ENCODE measurements at places on chromosomes 1 and 21.

DNA sequence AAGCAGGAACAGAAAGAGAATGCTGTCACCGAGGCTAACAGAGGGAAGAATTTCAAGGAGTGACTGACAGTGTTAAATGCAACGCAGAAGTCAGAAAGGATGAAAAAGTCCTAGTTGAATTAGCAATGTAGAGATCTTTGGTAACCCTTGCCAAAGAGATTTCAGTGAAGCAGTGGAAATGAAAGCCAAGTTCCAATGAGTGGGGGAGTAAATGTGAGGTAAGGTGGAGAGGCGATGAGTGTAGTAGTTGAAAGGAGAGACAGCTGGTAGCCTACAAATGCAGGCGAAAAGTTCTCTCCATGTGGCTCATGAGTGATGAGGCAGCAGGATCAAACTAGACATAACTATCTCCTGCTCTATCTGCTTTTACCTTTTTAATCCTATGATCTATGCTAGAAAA is 74.6 kb upstream of the IPO9 start:
- no peak for DNase-seq

DNA sequence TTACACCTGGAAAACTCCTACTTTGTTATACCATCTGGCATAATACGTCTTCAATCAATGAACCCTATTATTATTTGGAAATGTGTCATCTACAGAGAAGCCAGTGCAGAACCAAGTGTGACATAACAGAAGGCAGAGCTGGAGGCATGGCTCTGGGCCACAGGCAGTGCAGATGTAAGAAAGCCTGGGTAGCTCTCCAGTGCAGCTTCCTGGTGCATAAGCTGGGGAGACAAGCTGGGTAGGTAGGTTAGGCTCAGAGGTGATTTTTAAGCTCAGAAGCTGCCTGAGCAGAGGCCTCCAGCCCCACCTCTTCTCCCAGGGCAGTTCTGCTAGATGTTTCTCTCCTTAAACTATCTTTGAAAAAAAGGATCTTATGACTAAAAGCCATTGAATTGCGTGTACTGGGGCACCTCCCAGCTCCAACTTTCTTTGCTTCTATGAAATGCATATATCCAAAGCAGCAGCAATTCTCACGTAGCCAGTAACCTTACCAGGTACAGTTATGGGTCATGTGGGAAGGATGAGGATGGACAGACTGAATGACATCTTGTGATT is 30.7 kb downstream of the AKNAD1 start:
- DNase-seq: no peak

- DNase-seq: no peak
Measured at GRCh38 chr1:183777328-183777727, 27.6 kb upstream of the RGL1 start.

DNA sequence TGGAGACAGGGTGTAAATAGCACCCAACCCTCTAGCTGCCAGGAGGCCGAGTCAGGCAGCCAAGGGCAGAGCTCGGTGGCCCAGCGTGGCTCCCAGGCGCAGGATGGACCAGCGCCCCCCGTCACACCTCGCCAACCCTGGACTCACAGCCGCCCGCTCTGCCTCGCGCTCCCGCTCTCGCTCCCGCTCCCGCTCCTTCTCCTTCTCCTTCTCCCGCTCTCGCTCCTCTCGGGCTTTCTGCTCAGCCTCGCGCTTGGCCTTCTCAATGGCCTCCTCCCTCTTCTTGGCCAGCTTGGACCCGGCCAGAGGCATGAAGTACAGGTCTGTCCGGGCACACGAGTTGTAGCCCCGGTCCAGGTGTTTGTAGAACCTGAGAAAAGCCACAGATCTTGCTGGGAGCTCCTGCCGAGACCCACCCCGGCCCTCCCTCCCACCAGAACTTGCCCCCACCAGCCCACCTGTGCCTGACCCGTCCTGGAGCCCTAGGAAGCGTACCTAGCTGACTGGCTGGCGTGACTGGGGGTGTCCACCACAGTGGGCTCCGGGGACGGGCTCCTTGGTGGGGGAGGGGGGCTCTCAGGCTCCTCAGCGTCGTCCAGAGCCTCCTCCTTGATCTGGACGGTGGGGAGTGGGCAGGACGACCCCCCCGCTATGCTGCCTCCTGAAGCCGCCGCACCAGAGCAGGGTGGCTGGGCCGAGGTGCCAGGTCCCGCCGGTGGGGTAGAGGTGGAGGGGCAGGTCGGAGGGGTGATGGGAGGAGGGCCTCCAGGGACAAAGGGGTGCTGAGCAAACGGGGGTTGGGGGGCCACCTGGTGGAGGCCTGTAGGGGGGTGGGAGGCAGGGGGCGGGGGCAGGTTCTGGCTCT is 41.9 kb downstream of the SLC45A1 start:
- DNase-seq: no peak

- DNase-seq: no peak
Measured at GRCh38 chr1:58608297-58608696, 31.2 kb upstream of the TACSTD2 start.

DNA sequence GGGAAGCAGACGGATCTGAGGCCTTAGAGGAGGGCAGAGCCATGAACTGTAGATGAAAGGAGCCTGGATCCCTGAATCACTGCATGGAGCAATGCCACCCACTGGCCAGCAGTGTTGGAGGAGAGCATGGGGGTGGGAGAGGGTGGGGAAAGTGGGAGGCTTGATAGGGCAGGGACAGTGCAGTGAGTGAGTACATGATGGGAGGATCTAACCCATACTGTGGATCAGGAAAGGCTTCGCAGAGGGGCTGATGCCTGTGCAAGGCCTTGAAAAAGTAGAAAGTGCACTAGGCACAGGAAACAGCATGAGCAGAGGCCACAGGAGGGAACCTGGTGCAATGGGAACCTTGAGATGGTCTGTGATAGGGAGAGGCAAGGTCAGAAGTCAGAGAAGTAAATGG is 391.9 kb downstream of the PTPRU start:
- no peak for DNase-seq

GRCh38 chr1:20028125-20028524 is 41.9 kb upstream of the PLA2G5 start:
- DNase-seq: no peak

DNA sequence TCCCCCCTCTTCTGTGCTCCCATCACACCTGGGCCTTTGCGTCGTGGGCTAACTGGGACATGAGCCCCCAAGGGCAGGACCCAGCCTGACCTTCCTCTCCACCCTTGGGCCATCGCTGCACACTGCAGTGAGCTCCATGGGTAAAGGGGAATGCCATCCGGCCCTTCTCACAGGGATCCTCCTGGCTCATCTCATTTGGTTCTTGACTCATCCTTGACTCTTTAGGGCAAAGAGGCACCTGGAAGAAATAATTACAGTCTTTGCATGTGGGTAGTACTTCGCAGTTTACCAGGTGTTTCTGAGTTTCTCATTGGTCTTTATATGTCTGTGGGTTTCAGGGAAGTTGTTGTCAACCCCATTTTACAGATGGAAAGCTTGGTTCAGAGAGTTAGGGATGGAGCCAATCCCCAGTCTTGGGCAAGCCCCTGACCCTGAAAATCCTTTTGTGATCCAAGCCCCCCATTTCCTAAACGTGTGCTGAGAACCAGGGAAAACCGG is 59.3 kb upstream of the ID3 start:
- DNase-seq: no peak

- no peak for DNase-seq
Measured at GRCh38 chr1:29689372-29690030, 453.2 kb downstream of the PTPRU start.

DNA sequence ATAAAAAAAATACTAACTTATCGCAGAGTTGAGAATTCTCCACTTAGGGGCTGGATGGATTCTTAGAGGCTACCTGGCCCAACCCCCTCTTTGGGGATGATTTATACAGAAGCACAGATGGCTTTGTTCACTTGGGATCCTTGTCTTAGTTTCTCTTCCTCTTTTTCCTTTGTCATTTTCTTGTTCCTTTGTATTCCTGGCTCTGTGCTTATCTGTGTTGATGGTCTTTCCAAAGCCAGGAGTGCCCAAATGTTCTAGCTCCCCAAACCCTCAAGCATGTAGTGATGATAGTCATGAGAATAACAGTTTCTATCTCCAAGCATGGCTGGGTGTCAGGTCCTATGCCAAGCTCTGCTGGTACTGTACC is 27.4 kb downstream of the EPHB2 start:
- DNase-seq: no peak

GRCh38 chr1:9826616-9827015 is 2.9 kb upstream of the CLSTN1 start:
- no peak for DNase-seq

- no peak for DNase-seq
Measured at GRCh38 chr1:66777831-66778230, 23.2 kb downstream of the INSL5 start.

DNA sequence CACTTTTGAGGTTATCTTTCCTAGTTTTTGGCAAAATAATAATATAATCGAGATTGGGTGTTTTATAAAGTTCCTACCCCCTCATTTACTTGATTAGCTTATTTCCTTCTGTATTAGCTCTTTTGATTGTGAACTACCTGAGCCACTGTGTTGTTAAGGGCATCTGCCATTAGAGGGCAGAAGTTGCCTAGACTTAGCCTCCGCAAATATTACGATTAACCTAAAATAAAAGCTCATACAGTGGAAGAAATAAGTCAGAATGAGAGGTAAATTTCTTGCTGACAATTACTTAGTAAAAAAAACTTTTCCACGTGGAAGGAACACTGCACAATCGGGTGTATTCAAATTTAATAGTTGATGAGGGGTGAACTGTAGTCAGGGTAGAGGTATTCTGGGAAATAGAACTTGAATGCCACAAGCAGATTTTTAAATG is 2.3 kb downstream of the H3-3A start:
- no peak for DNase-seq

- DNase-seq: no peak
Measured at GRCh38 chr1:226692823-226693222, 46.3 kb downstream of the ITPKB start.

DNA sequence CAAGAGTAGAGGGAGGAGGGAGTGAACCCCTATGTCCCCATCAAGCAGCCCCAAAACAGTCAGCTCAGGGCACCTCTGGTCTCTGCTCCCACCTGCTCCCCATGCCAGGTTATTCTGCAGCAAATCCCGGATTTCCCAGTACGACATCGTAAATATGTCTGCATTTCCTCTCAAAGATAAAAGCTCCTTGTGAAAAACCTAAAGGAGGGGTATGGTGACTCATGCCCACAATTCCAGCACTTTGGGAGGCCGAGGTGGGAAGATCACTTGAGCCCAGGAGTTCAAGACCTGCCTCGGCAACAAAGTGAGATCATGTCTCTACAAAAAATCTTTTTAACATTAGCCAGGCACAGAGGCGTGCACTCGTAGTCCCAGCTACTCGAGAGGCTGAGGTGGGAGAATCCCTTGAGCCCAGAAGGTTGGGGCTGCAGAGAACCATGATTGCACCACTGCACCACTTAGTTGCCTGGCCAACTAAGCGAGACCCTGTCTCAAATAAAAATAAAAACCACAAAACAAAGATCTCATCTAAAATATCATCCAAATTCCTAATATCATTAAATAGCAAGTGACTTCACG is 7.1 kb downstream of the ACOT7 start:
- no peak for DNase-seq

DNA sequence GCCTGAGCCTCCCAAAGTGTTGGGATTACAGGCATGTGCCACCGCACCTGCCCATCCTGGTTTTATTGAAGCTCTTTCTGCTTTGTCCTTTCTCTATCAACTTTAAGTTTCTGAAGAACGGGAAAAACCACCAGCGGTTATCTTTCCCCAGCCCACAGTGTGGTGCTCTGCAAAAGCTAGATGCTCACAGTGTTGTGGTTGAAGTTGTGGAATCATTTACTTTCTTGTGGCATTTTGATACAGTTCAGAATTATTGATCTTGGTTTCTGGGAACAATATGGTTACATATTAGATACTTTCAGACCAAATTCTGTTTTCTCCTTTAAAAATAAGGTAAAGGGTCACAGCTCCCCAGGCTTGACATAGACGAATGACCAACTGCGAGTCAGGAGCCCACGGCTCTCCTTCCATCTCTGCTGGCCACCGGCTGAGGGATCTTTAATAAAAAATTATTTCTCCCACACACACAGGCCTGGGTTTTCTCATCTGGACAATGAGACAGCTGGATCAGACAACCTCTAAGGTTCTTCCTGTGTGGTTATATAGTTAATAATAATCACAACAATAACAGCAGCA is 385.3 kb downstream of the SETD4 start:
- no peak for DNase-seq

DNA sequence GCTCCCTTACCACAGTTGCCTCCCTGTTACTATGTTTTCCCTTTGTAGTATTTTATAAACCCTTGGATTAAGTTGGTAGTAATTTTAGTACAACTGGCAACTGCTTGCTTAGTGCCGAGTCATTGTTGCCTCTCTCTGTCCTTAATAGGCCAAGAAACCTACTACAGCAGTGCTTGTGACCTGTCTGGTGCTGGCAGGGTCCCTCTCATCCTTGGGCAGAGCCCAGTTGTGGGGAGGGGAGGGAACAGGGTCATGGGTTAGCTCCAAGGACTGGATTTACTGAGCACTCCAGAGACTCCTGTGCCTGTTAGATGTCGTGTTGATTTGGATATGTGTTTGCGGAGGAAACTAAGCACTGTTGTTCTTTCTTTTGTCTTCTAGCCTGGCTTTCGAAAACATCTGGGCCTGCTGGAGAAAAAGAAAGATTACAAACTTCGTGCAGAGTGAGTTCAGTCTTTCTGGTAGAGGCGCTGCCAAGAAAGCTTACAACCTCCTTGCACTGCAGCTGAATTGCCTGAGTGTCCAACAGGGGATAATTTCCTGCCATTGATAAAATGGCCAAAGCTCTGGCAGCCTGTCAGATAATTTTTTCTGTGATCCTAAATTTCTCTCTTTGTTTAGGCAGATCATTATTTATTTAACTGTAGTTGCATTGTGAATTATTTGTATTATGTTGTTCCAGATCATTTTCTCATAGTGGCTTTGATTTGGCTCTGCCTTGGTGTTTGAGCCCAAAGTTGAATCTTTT is 3.6 kb downstream of the UTP11 start:
- no peak for DNase-seq

- no peak for DNase-seq
Measured at GRCh38 chr1:206131037-206131436, 13.8 kb upstream of the AVPR1B start.

- no peak for DNase-seq
Measured at GRCh38 chr1:110255392-110255787, 45.3 kb downstream of the KCNC4 start.

DNA sequence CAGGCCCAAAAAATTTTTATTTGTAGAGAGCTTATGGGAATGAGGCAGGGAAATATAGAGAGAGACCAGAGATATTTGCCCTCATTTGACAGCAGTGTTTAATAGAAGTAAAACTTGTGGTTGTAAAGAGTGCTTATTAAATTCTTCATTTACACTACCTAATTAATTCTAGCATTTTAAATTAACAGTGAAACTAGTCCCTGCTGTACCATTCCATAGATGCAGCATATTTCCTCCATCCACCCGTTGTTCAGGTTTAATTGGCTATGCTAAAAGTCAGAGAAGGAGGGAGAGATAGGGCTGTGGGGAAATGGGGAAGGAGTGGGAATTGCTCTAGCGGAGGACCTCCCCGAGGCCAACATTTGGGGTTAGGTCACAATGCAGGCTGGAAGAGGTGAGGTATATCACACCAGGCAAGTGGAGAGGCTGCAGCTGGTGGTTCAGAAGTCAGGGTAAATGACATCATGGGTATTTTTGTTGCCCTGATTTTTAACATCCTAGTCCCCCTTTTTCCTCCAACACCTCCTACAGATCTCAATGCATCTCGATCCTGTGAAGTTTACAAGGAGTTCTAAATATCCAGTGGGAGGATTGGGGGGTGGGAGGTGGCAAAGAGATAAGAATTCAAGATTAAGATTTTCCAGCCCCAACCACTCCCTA is 38.6 kb downstream of the ELAVL4 start:
- DNase-seq: no peak

Data from NCI-H524 treated with DMSO at 0.1 percent for 48 hours (cell line).